ENCODE measurements at places on chromosomes 2 and 18. TPM values are rescaled to one million over a fixed set of nuclear protein-coding genes. Genes with fewer than 3 reads are reported as not detected.

The PLB1 gene
- total RNA-seq, result 0.58 TPM

The SLC35F6 gene
- 17.6 TPM for total RNA-seq

The ANO7 gene
- not detected for total RNA-seq

The COLEC11 gene
- total RNA-seq, result not detected

The MYO3B gene
- not detected for total RNA-seq

The KCMF1 gene
- total RNA-seq, result 61.6 TPM

DNA sequence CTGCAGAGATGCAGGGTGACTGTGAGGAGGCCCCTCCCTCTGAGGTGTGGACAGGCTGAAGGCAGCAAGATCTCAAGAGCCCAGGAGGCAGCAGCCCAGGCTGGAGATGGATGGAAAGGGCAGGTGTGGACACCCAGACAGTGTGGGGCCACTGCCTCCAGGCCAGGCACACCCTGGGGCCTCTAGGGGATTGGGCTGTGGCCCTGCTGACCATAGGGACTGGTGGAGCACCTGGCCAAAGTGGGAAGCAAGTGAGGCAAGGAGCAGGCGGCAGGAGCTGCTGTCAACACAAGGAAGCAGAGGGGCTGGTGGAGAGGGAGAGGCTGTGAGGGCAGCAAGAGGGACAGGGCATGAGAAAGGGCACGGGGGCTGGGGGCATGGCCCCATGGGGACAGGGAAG is 10.8 kb downstream of the SNED1 start:
- no peak for DNase-seq

- DNase-seq, result no peak
Observed at GRCh38 chr18:49612515-49613033, 50.7 kb downstream of the LIPG start.

- DNase-seq, result peak; percentile 22
Observed at GRCh38 chr2:162301151-162301804, 17.2 kb downstream of the IFIH1 start.

DNA sequence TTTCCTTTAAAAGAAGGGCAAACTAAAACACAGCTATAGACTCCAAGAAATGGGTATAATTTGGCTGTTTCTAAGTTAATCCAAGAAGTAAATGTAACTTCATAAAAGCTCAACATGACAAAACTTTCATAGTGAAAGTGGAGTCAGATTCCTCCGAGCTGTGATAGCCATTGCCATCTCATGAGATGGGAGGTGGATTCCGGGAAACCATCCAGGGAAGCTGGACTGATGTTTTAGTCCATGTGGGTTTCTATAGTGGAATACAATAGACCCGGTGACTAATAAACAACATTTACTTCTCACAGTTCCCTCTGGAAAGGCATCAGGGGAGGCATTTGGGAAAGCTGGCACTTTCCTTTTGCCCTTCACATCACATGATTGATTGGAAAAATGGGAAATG is 10.0 kb upstream of the LAPTM4A start:
- DNase-seq, result no peak

DNA sequence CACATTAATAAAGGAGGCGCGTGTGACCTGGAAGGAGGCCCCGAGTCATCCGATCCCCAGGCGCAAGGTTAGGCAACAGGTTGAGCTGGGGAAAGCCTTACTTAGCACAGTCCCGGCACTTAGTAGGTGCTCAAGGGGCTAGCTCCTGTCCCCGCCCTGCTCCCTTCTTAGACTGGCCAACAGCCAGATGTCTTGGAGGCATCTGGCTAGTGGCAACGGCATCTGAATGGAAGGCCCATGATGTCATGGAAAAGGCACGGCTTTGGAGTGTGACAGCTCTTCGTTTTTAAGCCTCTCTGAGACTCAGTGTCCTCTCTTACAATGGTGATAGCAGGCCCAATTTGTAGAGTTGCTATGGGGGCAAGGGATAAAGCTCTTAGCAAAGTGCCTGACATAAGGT is 258.3 kb downstream of the CYRIA start:
- DNase-seq, result no peak

GRCh38 chr2:223060201-223060825 is 8.3 kb downstream of the KCNE4 start:
- DNase-seq, result no peak

GRCh38 chr18:24177499-24178133 is 38.8 kb downstream of the CABYR start:
- DNase-seq, result no peak

GRCh38 chr2:134023854-134024253 is 230.0 kb upstream of the MGAT5 start:
- DNase-seq, result no peak
